Activated naive CD8-positive, alpha-beta T cell treated with anti-CD3 and anti-CD28 coated beads for 36 hours (primary cell): ENCODE measurements at places on chromosomes 16 and 17. TPM values are rescaled to one million over a fixed set of nuclear protein-coding genes. Genes with fewer than 3 reads are reported as not detected.

DNA sequence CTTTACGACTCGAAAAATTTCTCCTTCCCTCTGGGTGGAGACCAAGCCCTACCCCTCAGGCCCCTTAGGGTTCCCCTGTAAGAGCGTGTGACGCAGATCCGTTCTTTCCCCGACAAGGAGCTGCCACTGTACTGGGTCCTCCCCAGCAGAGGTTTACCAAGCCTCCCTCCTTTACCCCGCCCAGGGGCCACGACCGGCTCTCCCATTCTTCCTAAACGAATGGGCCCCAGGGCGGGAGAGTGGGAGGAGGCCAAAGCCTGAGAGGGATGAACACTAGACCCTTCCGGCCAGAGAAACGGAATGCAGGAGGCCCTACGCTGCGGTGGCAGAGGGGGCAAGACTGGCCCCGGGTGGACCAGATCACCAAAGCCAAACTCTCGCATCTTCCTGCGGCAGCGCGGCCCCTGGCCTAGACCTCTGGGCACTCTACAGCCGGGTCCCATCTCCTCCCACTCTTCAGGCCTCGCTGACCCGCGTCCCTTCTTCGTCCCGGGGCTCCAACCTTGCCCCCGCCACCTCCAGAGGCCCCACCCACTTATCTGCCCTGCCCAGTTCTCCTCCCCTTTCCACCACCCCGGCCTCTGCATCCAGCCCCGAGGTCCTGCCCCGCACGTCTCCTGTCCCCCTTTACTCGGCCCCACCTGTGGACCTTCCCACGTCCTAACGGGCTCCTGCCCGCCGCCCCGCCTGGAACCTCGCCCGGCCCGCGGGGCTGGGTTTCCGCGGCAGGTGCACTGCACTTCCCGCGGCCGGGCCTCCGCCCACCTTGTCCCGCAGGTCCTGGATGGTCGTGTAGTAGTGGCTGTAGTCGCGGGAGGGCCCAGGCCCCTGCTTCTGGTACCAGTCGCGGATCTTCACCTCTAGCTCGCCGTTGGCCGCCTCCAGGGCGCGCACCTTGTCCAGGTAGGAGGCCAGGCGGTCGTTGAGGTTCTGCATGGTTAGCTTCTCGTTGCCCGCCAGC is 765 bp downstream of the KRT19 start:
- DNase-seq: no peak

ITGA2B gene
- total RNA-seq: 0.62 TPM

GRCh38 chr17:61490540-61490975 is 38.3 kb downstream of the TBX4 start:
- no peak for DNase-seq

GRCh38 chr17:65293584-65294180 is 156.5 kb downstream of the RGS9 start:
- no peak for DNase-seq

GRCh38 chr16:55496509-55497145 is 12.2 kb upstream of the LPCAT2 start:
- DNase-seq: no peak

ZCCHC14 gene
- 5.7 TPM for total RNA-seq

ST6GALNAC2 gene
- not detected for total RNA-seq

ITGB3 gene
- total RNA-seq: 0.06 TPM

DNA sequence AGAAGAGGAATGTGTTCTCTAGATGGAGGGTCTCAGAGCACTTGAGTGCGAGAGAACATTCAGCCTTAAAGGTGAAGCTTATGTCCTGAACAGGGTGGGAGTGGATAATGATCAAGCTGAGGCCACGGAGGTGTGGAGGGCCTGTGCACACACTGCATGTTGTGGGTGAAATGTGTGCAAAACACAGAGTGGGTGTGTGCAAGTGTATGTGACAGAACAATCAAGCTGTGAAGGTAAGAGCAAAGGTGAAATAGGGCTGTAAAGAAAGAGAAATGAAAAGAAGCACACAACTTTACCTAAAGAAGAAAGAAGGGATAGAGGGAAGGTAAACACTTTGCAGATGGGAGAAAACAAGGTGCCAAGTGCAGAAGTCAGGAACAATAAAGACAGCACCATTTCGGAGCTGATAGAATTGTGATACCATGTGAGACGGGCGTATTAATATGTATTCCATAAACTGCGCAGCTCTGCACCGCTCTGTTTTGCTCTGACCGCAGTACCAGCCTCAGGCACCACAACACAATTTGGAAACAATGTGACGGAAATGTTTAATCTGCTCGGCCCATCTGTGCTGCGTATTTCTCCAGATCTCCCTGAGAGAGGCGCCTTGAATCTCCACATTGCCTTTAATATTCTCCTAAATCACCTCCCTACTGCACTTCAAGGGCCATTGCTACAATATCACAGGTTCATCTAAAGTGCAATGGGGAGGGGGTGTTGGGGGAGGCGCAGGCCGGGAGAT is 40.6 kb downstream of the SNX11 start:
- DNase-seq: no peak

- DNase-seq: no peak
These were observed 19.9 kb downstream of the PGS1 start for GRCh38 chr17:78398390-78398789.

DNA sequence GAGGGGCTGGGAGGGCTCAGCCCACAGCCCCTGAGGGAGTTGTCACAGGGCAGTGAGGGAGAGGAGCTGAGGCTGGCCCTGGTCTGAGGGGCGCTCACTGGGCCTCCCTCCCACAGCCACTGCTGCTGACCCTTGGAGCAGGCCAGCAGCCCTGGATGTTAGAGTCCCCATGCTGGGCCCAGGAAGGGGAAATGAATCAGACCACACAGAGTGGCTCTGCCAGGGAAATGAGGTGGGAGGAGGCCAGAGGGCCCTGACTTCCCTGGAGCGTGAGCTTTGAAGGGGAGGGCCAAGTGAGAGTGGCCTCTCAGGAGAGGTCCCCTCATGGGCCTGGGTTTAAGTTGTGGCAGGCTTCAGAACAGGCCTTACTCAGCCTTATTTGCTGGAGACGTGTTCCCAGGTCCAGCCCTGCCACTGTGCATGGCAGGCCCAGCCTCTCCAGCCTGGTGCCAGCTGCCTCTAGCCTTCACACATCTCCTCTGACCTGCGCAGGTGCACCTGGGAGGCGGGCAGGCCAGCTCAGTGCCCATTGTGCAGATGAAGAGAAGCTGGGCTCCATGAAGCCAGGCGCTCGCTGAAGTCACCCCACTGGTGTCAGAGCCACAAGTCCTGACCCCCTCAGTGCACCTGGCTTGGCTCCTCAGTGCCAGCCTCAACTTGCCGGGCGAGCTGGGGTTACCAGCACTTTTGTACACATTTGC is 15.4 kb downstream of the GPT2 start:
- DNase-seq: no peak

- DNase-seq: no peak
These were observed 125.2 kb downstream of the USP31 start for GRCh38 chr16:23024044-23024443.

GRCh38 chr17:19453296-19453695 is 42.3 kb downstream of the RNF112 start:
- no peak for DNase-seq

CD300H gene
- total RNA-seq: not detected

DNA sequence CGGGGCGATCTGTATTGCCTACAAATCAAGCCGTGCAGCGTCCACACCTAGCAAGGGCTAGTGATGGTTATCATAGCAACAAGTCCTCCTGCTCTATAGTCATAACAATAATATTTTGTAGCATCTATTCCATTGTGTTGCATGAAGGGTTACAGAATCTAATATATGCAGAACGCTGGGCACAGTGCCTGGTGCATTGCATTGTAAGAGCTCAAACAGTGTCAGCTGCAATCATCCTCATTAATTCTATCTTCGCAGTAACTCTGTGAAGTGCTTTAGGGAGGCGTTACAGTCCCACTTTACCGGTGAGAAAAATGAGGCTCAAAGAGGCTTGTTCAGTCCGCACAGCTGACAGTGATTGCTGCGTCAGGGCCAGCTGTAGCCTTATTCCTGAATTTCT is 149.4 kb downstream of the RBFOX1 start:
- DNase-seq: no peak

- no peak for DNase-seq
These were observed 7.3 kb upstream of the DHRS7C start for GRCh38 chr17:9798724-9799123.

DNA sequence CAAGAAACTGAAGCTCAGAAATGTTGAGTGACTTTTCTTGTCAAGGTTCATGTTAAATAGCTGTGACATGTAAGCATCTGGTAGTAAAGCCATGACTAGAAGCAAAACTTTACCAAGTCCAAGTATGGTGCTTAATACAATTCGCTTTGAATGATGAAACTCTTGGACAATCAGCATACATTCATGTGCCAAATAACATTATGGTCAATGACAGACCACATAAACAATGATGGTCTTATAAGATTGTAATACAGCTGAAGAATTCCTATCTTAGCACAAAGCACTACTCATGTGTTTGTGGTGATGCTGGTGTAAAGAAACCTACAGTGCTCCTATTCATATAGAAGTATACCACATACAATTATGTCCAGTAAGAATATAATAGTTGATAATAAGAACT is 97.1 kb upstream of the RPRML start:
- no peak for DNase-seq

DNA sequence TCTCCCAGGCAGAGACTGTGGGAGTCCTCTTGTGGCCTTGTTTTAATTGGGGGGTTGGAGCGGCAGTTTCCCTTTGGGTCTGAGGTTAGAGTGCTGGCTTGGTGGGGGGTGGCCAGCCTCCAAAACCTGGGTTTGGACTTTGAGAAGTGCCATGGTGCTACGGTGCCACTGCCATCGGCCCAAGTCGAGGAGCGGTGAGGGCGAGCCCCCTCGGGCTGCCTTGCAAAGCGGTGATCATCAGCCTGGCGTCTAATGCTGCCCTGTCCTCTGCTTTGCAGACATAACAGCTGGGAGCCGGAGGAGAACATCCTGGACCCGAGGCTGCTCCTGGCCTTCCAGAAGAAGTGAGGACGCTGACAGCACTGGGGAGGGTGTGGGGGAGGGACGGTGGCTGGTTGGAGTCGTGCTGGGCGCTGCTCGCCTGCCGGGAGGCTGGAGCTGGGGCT is 1.2 kb downstream of the CBX2 start:
- DNase-seq: no peak

DNA sequence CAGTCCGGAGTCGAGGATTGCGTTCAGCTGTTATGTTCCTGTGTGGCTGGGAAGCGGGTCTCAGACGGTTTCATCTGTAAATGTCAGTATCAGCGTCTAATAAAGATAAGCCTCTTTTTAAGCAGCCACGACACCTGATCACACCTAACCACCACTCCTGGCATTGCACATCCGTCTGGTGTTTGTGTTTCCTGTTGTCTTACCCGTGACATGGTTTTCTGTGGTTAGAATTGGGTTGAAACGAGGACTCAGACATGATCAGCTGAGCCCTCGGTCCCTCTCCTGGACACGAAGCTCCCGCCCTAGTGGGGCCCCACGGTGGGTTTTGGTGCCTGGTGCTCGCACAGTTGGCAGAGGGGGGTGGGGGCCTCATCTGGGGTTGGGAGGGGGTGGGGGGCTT is 18.3 kb downstream of the CPNE7 start:
- DNase-seq: no peak

GSDMA gene
- total RNA-seq: 0.14 TPM

- no peak for DNase-seq
These were observed 156.9 kb downstream of the C16orf78 start for GRCh38 chr16:49530427-49530970.

GRCh38 chr16:49912721-49913120 is 56.8 kb upstream of the ZNF423 start:
- no peak for DNase-seq

DNA sequence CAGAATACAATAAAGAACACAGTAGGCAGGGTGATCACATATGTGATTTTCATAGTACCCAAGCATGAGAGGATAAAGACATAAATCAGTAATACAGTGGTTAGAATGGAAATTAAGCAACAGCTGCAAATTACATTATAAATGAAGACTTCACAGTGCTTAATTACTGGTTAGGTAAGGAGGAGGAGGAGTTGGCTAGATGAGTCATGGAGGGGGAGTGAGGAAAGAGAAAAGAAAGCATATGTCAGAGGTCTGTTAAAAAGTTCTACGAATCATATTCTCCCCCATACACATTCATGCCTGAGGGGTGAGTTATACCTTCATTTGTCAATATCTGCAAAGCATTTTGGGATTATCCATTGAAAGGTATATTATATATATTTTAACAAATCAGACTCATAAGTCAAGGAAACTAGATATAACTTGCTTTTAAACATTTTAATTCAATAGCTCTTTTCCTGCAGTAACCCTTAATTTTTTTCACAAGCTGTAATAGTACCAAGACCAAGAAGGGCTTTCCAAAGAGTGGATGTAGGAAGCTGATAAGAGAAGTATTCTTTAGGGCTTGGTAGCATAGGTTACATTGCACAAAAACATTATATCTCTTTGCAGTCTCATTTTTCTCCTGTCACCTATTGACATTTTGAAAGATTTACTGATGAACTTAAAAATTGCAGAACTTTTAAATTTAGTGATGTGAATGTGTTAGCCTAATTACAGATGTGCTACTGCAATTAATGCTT is 99.3 kb downstream of the STXBP4 start:
- no peak for DNase-seq

- DNase-seq: no peak
These were observed 66.4 kb downstream of the KPNA2 start for GRCh38 chr17:68101987-68102314.

DNA sequence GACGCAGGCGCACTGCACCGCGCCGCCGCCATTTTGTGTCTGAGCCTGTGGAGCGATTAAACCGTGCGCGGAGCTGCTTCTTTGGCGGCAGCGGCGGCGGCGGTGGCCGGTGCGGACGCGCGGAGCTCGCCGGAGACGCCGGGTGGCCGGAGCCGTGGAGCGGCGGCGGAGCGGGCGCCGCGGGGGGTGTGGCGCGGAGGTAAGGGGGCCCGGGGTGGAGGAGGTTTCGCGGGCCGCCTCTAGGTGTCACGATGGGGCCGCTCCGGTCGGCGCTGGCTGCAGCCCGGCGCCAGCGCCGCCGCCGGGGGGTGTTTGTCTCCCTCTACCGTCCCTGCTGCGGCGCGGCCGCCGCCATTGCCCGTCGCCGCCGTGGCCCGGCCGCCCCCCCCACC is at the start of gene CTCF:
Gene CTCF, plus strand, starts transcription at position 1 of the 392 bp plus-strand sequence. CDS start 48,307 bp downstream, outside the sequence.
- peak; percentile 82 for DNase-seq

MAPT gene
- 0.68 TPM for total RNA-seq

DNA sequence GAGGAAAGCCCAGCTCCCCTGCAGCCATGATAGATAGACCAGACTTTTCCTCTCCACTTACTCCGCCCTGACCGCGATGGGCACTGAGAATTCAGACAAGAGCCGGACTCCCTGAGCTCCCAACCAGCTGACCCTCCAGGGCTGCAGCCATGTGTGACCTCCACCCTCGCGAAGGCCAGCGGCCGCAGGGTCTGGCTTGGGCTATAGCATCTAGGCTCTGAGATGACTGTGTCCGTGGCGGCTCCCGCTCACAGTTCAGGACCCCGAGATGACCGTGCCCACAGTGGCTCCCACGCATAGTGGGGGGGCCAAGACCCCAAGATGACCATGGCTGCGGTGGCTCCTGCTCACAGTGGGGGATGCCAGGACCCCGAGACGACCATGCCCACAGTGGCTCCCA is 18.0 kb downstream of the ZFPM1 start:
- no peak for DNase-seq
